ENCODE measurements at places on chromosomes 1 and 21.

- no peak for DNase-seq
These were observed 10.6 kb downstream of the OR2W3 start for GRCh38 chr1:247905910-247906503.

DNA sequence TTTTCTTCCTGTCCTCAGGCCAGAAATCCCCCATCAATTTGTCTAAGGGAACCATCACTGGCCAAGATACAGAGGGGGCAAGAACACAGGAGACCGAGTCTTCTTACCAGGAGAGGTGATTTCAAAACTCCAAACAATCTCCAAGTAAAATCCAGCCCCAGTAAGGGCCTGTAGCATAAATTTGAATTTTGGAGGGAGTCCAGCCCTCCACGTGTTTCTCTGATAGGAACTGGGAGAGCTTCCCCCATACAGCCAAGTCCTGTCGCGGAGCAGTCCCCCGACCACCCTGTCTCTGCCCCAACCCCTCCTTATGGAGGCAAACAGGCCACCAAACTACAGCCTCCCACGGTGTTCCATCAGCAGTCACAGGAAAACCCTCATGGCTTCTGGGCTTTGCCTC lies 32.4 kb upstream of the GPR157 start:
- no peak for DNase-seq

GRCh38 chr1:13809461-13810159 lies 109.6 kb downstream of the PRDM2 start:
- DNase-seq: no peak

DNA sequence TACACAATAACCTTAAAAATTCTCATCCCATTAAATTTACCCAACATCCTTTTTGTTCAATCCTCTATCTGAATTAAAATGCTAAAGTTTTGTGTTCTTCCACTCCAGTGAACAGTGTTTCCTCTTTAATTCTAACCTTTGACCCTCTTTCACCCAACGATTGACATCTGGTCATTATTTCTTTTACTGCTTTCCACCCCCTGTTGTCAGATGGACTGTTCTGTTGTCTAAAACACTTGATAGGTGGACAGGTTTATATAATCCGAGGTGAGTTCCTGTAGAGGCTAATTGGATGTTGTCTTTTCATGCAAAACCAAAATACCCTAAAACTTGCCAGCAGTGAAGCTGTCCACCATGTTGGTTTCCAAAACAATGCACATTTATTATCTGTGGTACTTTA lies 73.4 kb upstream of the SERTAD4 start:
- no peak for DNase-seq

- DNase-seq: no peak
These were observed at the start of gene LRRN2 for GRCh38 chr1:204685236-204686006. Gene LRRN2, minus strand, starts transcription at chr1:204685738. Its CDS starts 65,746 bp downstream, at chr1:204619992.

DNA sequence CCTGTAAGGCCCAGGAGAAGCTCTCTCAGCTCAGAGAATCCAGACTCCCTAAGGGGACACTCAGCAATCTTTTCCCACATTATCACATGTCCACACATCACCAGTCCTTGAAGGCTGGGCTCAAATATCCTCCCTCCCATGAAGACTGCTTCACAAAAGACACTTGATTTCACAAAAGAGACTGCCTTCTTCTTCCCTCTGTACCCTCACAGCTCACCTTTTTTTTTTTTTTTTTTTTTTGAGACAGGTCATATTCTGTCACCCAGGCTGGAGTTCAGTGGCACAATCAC lies 1.5 kb downstream of the CD58 start:
- no peak for DNase-seq

DNA sequence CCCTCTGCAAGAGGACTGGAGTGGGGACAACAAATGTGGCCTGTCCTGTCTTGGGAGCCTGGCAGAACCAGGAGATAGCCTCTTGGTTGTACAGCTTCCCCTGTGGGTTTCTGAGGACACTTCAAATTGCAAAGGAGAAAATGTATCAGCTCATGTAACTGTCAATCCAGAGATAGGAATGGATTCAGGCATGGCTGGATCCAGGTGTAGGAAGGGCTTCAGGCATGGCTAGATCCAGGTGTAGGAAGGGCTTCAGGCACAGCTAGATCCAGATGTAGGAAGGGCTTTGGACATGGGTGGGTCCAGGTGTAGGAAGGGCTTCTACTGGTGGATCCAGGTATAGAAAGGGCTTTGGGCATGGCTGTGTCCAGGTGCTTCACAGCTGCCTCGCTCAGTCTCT lies 30.9 kb downstream of the TP73 start:
- no peak for DNase-seq

GRCh38 chr1:26154750-26155149 lies 4.1 kb upstream of the FAM110D start:
- DNase-seq: no peak

DNA sequence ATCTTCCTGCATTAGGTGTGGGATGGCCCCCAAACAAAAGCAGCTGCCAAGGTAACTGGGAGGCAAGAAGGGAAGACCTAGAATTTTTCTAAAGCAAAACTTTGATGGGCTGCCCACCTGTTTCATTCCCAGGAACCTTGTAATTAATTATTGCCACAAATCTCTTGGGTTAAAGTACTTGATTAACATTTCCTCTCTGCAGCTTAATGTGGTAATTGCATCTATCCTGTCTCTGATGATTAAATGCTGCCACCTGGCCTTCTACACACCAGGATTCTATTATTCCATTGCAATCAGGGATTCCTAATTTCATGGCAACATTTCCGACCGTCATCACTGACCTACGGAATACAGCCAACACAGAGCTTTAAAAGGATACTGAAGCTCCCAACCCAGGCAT lies 68.3 kb upstream of the RC3H1 start:
- DNase-seq: no peak

- DNase-seq: peak; percentile 2
These were observed 16.0 kb downstream of the SLC26A9 start for GRCh38 chr1:205927247-205927646.

GRCh38 chr1:5456090-5456811 lies 536.0 kb downstream of the NPHP4 start:
- no peak for DNase-seq

DNA sequence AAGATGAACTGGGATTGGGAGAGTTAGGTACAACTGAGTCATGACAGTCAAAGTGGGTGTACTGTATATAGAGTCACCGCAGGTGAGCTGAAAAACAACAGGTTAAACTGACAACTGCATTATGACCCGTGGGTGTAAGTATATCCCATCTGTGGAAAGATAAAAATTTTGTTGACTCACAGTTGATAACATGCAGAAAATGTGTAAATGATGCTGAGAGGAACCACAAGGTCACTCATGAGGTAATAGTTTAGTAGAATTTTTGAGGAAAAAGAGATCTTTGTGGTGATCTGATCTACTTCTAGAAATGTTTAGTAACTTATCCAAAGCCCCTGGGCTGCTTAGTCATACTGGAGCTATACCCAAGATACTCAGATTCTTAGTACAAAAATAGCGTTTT lies 838 bp downstream of the OR2C3 start:
- no peak for DNase-seq

- no peak for DNase-seq
These were observed 723 bp downstream of the CDC42BPA start for GRCh38 chr1:227317523-227318015.

GRCh38 chr1:17218939-17219338 lies 14.0 kb downstream of the PADI1 start:
- no peak for DNase-seq

- DNase-seq: no peak
These were observed 444.6 kb downstream of the AJAP1 start for GRCh38 chr1:5098981-5099385.

Measured in activated effector memory CD4-positive, alpha-beta T cell treated with anti-CD3 and anti-CD28 coated beads, Interleukin-2, amount 50 U/mL, for 16 hours (primary cell).